ENCODE measurements at places on chromosomes 6 and 20. TPM values are rescaled to one million over a fixed set of nuclear protein-coding genes. Genes with fewer than 3 reads are reported as not detected.

The FAM83C gene
- total RNA-seq: not detected

The RIPOR3 gene
- total RNA-seq: 2.1 TPM

The FGD2 gene
- 50.8 TPM for total RNA-seq

The NTSR1 gene
- total RNA-seq: 0.20 TPM

GRCh38 chr6:26312096-26312463 is 52.9 kb upstream of the BTN3A2 start:
- no peaks in the 10 kb centered on the region for H3K27me3 ChIP-seq
- H3K4me1 ChIP-seq: peaks cover 8% of the 10 kb centered on the region
- peak overlapping the region; percentile 10 for H3K27ac ChIP-seq
- peak overlapping the region; percentile 8 for H3K4me3 ChIP-seq

DNA sequence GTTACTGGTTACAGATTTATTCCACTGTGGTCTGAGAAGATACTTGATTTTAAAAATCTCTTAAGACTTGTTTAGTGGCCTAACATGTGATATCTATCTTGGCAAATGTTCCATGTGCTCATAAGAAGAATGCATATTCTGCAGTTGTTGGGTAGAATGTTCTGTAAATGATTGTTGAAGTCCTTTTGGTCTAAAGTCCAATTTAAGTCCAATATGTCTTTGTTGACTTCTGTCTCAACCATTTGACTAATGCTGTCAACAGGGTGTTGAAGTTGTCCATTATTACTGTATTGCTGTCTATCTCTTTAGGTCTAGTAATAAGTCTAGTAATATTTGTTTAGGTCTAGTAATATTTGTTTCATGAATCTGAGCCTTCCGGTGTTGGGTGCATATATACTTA is 387.8 kb upstream of the RUNX2 start:
- no peak for DNase-seq
- H3K27me3 ChIP-seq: no peaks in the 10 kb centered on the region
- no peaks in the 10 kb centered on the region for H3K36me3 ChIP-seq

DNA sequence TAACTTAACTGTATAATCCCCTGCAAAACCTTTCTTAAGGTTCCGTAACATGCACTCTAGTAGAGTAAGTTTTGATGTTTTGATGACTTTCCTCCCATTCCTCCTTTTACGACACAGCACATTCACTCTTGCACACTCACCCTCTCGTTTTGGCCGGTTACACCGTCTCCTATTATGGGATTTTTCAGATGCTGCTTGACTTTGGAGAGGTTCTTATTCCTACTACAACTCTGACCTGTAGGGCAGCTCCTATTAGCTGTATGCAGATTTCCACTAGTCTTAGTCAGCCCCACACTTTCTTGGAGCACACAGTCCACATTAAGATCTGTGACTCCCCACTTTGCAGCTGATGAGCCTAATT is 223.7 kb upstream of the SYNCRIP start:
- DNase-seq: no peak
- peak overlapping the region; percentile 46 for H3K4me3 ChIP-seq
- no peaks in the 10 kb centered on the region for H3K27me3 ChIP-seq
- no peak overlapping the region for H3K27ac ChIP-seq

- DNase-seq: no peak
- H3K27me3 ChIP-seq: no peaks in the 10 kb centered on the region
- H3K4me3 ChIP-seq: no peak overlapping the region
- no peak overlapping the region for H3K27ac ChIP-seq
- H3K36me3 ChIP-seq: no peaks in the 10 kb centered on the region
These were observed 124.9 kb downstream of the ADAT2 start for GRCh38 chr6:143325379-143326140.

- H3K27me3 ChIP-seq: no peaks in the 10 kb centered on the region
- H3K4me1 ChIP-seq: no peaks in the 10 kb centered on the region
- no peak for DNase-seq
- H3K4me3 ChIP-seq: no peak overlapping the region
These were observed 7.9 kb upstream of the GMNN start for GRCh38 chr6:24766680-24767462.

DNA sequence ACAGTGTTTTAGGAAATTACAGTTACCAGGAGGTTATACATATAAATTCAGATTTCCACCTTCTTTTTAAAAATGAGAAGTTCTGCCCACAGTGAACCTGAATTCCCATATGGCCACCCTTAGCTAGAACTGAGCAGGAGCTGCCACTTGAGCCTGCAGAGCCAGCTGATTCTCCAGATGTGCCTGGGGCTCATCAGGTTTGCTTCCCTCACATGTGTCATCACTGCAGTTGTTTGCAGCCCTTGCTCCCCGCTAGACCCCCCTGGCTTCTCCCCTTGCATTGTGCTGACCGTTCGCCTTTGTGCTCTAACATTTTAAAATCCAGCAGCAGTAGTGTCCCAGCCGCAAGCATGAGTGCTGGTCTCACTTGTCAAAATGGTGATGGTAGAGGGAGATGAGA is 131.1 kb downstream of the UTRN start:
- peaks cover 16% of the 10 kb centered on the region for H3K4me1 ChIP-seq
- H3K4me3 ChIP-seq: no peak overlapping the region
- no peak for DNase-seq
- no peaks in the 10 kb centered on the region for H3K27me3 ChIP-seq

DNA sequence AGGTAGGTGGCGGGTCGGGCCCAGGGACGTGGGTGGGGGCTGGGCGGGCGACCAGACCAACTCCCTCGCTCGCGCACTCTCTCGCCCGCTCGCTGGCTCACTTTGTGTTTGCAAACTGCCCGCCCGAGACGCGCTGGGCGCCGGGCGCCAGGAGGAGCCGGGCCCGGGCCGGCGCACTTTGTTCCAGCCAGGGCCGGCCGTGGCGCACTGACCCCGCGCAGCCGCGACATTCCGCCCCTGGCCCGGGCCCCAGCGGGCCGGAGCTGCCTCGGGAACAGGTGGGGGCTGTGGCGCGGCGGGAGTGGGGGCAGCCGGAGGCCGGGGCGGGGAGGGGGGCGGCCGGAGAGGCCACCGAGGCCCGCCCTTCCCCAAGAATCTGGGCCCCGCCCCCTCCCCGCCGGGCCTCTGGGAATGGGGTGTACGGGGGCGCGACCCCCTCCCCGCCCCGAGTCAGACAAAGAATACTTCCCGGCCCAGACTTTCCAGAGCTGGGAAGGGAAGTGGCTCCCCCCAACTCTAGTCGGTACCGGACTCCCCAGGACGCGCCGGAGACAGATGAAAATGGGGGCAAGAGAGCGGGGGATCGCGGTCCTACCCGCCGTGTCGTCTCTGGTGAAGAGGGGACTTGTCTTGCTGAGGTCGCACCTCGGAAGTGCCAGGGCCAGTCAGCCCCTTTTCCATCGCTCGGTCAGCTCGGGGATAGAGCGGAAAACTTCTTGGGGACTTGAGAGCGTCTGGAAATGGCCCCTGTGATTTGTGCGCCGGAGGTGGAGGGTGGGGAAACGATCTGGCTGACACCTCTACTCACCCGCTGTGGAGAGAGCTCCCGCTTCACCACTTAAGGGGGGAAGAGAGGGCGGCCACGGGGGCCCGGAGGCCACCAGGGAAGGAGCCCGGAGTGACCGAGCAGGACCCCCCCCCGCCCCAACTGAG is 951 bp downstream of the FOXP4 start:
- H3K4me3 ChIP-seq: peak overlapping the region; percentile 73
- peak; percentile 91 for DNase-seq
- H3K27ac ChIP-seq: peak overlapping the region; percentile 79
- no peaks in the 10 kb centered on the region for H3K36me3 ChIP-seq
- H3K4me1 ChIP-seq: peaks cover 24% of the 10 kb centered on the region

- H3K27ac ChIP-seq: peak overlapping the region; percentile 86
- H3K36me3 ChIP-seq: no peaks in the 10 kb centered on the region
- peaks cover 60% of the 10 kb centered on the region for H3K4me1 ChIP-seq
- peaks cover 5% of the 10 kb centered on the region for H3K27me3 ChIP-seq
- peak; percentile 69 for DNase-seq
These were observed 5.8 kb upstream of the ABHD16B start for GRCh38 chr20:63855363-63856097.

DNA sequence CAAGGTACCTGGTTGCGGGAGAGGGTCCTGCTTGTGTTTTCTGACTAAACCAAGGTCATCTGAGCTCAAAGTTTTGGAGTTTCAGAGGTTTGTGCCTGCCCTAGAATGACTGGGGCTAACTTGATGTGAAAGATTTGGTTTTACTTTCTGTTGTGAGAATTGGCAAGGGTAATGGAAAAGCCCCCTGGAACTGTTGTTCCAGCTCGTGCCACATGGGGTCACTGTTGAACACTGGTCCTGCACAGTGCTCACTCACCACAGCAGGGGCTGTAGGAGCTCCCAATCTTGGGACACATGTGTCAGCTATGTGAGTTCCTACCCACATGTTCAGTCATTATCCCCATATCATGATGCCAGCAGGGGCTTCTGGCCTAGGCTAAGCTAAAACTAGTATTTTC is 6.5 kb downstream of the TGM6 start:
- no peaks in the 10 kb centered on the region for H3K36me3 ChIP-seq
- no peak overlapping the region for H3K27ac ChIP-seq
- no peaks in the 10 kb centered on the region for H3K27me3 ChIP-seq
- H3K4me1 ChIP-seq: no peaks in the 10 kb centered on the region
- no peak for DNase-seq
- H3K4me3 ChIP-seq: no peak overlapping the region

GRCh38 chr6:18048953-18049630 is 61.7 kb upstream of the KIF13A start:
- no peaks in the 10 kb centered on the region for H3K27me3 ChIP-seq
- DNase-seq: no peak

DNA sequence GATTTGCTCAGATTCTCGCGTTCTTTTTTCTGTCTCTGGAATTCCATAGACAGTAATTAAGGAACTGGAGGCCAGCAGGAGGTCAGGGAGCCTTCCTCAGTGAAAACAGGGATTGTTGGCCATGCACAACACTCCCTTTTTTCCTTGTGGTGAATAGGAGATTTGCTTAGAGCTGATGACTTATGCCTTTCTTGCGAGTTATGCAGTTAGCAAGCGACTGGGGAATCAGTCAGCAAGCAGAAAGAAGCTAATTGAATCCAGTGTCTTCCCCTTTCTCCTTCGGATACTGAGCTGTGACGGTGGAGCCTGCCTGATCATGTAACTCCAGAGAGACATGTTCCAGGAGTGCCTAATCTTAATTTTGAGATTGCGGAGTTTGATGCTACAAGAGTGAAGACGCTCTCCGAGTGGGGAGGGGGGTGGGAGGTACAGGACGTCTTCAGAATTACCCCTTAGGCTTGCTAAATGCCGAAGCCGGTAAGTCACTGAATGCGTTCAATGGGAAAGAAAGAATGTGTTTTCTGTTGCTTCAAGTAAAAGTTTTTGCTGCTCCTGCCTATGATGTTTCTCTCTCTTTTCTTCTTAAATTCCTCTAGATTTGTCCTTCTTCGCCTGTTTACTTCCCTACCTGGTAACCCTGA is 165.9 kb downstream of the SASH1 start:
- peak overlapping the region; percentile 37 for H3K4me3 ChIP-seq
- peaks cover 10% of the 10 kb centered on the region for H3K4me1 ChIP-seq
- H3K27me3 ChIP-seq: no peaks in the 10 kb centered on the region

- DNase-seq: peak; percentile 74
- no peaks in the 10 kb centered on the region for H3K4me1 ChIP-seq
- no peak overlapping the region for H3K4me3 ChIP-seq
These were observed 82.9 kb upstream of the FOXP4 start for GRCh38 chr6:41463062-41463930.

GRCh38 chr20:51725584-51726176 is 42.5 kb downstream of the ATP9A start:
- no peak for DNase-seq
- H3K27me3 ChIP-seq: no peaks in the 10 kb centered on the region
- no peaks in the 10 kb centered on the region for H3K4me1 ChIP-seq
- no peak overlapping the region for H3K4me3 ChIP-seq
- H3K36me3 ChIP-seq: no peaks in the 10 kb centered on the region
- H3K27ac ChIP-seq: no peak overlapping the region

GRCh38 chr6:135183532-135184440 is 2.7 kb downstream of the MYB start:
- H3K4me1 ChIP-seq: peaks cover 29% of the 10 kb centered on the region
- no peaks in the 10 kb centered on the region for H3K27me3 ChIP-seq
- peak; percentile 52 for DNase-seq
- no peaks in the 10 kb centered on the region for H3K36me3 ChIP-seq
- no peak overlapping the region for H3K27ac ChIP-seq
- no peak overlapping the region for H3K4me3 ChIP-seq

DNA sequence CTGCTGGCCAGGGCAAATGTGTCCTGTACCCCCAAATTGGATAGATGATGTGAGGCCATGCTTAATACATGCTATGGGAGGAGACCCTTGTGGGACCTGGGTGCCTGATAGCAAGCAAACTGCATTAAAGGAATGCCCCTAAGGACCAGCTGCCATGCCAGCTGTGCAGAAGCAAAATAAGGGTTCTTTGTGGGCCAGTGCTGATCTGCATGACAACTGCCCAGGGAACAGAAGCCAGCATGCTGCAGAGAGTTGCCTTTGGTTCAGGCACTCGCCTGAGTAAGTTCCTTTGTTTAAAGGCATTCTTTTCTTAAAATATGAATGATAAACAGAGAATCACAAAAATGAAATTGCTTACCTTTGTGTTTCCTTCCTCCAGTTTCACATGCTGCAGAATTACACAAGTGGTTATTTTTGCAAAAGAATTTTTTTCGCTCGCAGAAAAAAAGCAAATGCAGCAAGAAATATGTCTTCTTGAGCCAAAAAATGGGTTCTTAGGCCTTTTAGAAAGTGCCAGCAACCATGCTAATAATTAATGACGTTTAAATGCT is 6.9 kb upstream of the SYNDIG1 start:
- H3K36me3 ChIP-seq: no peaks in the 10 kb centered on the region
- no peak for DNase-seq
- H3K4me3 ChIP-seq: no peak overlapping the region
- H3K27ac ChIP-seq: no peak overlapping the region
- H3K4me1 ChIP-seq: no peaks in the 10 kb centered on the region

GRCh38 chr6:38503032-38503773 is 136.5 kb downstream of the BTBD9 start:
- no peak for DNase-seq
- no peaks in the 10 kb centered on the region for H3K36me3 ChIP-seq
- H3K4me1 ChIP-seq: no peaks in the 10 kb centered on the region
- no peak overlapping the region for H3K4me3 ChIP-seq

DNA sequence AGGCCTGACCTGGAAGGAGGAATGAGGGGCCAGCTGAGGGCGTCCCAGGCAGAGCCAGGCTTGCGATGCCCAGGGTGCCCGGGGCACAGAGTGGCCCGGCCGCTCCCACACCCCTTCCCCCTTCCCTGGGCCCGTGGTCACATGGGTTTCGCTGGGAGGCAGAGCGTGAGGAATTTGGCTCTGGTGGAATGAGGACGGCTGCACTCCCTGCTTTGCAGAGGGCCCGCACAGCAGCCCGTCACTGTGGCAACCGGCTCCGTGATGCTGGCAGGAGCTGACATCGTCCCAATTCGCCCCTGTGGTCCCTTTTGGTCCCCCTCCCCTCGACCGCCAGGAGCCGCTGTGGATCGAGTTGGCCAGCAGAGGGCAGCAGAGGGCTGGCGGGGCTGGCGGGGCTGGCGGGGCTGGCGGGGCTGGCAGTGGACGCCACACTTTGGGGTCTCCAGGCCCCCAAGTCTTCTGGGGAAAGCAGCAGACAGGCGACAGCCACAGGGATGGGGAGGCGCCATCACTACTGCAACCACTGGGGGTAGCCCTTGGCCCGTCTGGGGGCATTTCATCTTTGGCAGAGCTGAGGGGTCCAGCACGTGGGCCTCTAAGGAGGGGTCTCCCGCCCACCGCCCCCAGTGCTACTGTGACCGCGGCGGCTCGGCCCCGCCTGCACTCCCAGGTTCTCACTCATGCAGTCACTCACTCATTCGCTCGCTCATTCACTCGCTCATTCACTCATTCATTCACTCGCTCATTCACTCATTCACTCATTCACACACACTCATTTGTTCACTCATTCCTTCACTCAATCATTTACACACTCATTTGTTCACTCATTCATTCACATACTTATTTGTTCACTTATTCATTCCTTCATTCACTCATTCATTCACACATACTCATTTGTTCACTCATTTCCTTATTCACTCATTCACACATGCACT is 49.7 kb upstream of the BHLHE23 start:
- H3K4me1 ChIP-seq: no peaks in the 10 kb centered on the region
- no peaks in the 10 kb centered on the region for H3K36me3 ChIP-seq
- H3K27me3 ChIP-seq: no peaks in the 10 kb centered on the region
